Right atrium auricular region (tissue), 2 donors: ENCODE measurements at places on chromosomes 3 and 15.

DNA sequence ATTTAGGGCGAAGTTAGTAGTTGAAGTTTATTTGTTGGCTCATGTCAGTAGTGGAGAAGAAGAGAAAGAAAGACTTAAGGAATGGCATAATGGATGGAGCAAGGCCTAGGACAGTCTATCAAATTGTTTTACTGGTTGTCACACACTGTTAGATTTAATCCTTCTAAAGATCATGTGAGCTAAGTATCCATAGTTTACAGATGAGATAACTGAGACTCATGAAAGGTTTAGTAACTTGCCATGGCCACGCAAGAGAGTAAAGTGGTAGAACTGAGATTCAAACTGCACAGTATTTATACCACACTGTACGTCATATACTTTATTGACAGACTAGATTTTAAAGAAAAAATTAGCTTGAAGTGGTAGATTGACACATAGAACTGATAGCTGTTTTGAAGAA, 11.4 kb downstream of the SPRED1 start:
- no peak for DNase-seq

DNA sequence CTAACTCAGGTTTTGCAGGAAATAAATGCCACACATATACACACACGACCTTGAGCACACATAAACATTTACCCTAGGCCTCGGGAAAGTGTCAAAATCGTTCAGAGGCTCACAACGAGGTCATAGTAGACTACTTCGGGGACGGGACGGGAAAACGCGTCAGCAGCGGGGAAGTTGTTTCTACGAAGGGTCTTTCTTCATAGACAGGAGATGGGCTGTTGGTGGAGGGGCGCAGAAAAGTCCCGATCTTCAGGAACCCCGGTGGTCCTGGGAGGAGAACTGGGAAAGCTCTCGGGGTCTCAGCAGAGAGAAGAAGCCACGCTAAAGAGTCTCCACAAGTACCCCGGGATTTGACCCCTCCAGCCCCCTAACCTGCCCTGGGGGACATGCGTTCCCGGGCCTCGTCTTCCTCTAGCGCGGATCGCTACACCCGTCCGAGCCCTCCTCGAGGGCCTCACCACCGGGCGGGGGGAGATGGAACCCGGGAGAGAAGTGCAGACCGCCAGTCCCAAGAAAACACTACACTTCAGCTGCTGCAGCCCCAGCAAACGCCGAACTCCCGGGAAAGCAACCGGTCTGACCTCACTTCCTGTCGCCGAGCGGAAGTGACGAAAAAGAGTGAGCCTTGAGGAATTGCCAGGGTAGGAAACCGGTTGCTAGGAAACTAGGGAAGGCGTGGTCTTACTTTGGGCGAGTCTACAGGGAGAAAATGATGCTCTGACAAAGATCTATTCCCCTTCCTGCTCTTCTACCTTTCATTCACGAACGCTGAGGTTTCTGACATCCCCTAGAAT, at the start of gene PIK3R4:
Gene PIK3R4, minus strand, starts transcription at position 584 of the 794 bp plus-strand sequence. CDS start 1,611 bp downstream, outside the sequence.
- DNase-seq = peak; percentile 98

DNA sequence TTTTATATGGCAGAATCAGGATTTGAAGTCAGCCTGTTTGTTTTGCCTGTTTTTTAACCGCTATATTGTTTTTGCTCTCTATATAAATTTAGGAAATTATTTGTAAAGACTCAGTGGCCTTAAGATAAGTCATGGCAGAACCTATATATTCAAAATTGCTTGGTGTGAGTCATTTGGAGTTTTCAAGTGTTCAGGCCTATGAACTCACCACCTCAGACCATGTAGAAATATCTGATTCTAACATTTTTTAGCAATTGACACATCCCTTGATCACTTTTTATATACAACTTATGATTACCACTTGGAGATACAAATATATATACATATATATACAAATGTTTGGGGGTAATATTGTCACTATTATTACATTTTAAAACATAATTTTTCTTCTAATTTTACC, 95.7 kb downstream of the VGLL3 start:
- no peak for DNase-seq

- no peak for DNase-seq
These were observed 128.7 kb downstream of the DMXL2 start for GRCh38 chr15:51493892-51494291.

GRCh38 chr3:173065543-173065981, 75.5 kb downstream of the SPATA16 start:
- no peak for DNase-seq

GRCh38 chr15:28086175-28086703, 12.9 kb downstream of the OCA2 start:
- DNase-seq = peak; percentile 66

- no peak for DNase-seq
These were observed 669.0 kb downstream of the FHIT start for GRCh38 chr3:60582288-60582687.

DNA sequence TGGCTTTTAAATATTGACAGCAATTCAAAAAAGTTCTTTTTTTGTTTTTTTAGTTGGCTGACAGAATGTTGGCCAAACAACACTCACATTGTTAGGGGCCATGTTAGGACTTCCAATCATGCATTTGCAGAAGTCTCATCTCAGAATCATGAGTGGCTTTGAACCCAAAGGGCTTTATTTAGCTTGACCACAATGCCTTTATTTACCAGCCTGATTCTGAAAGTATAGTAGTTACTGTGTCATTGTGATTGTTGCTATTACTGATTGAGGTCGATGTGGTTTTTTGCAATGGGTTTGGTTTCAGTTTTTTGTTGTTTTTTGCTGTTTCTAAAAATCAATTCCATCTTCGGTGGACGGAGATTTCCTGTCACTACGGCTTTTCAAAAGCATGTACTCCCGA, 7.2 kb downstream of the GLDN start:
- DNase-seq = no peak

- no peak for DNase-seq
These were observed 87.5 kb downstream of the MINAR1 start for GRCh38 chr15:79519628-79520027.

DNA sequence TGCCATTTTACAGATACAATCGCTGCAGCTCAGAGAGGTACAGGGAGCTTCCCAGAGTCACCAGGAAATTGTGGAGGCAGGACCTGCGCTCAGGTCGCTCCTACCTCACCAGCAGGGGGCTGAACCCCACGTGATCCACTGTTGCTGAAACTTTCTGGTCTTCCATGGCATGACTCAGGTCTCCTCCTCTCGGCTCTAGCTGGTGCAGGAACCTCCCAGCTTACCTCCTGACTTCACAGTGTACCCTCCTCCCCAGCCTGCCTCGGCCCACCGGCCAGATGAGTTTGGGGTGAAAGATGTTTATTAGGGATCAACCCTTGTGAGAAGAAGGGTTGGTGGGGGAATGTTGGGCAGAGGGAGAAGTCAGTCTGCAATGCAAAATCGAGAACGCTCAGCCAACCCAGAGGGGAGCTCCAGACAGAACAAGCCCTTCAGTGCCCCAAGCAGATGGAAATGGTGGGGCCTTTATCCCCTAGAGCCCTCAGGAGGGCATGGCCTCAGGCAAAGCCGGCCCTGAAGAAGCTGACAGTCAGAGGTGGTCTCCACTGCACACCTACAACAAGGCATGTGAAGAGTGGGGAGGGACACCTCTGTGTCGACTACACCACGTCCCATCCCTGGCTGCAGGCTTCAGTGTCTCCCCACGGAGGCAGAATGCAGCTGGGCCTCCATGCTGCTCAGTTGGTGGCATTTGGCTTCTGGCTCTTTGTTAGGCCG, 118.6 kb upstream of the PRR20G start:
- DNase-seq = no peak

DNA sequence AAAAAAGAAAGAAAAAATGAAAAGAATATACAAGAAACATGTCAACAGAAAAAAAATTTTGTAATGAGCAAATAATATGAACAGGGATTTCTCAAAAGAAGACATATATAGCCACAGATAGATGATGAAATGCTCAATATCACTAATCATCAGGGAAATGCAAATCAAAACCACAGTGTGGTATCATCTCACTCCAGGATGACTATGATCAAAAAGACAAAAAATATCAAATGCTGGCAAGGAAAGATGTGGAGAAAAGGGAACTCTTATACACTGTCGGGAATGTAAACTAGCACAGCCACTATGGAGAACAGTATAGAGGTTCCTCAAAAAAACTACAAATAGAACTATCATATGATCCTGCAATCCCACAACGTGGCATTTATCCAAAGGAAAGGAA, 94.1 kb downstream of the C3orf70 start:
- DNase-seq = no peak

GRCh38 chr3:51221959-51222358, 163.1 kb upstream of the MANF start:
- DNase-seq = no peak

DNA sequence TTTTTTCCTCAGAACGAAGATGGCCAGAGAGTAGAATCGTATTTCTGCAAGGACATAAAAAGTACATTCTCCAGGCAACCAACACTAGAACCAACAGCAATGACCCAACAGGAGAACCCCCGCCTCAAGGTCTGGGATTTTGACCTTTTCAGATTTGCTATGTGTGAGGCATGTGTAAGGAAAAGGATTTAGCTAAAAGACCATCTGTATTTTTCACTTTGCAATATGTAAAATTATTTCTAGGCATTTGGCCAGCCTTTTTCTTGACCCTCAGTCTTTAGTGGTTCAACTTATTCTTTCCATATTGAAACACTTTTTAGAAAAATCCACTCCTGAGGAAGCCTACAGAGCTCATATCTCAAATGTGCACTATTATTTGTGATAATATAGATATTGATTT, 219.2 kb upstream of the GOLGA6L4 start:
- no peak for DNase-seq

DNA sequence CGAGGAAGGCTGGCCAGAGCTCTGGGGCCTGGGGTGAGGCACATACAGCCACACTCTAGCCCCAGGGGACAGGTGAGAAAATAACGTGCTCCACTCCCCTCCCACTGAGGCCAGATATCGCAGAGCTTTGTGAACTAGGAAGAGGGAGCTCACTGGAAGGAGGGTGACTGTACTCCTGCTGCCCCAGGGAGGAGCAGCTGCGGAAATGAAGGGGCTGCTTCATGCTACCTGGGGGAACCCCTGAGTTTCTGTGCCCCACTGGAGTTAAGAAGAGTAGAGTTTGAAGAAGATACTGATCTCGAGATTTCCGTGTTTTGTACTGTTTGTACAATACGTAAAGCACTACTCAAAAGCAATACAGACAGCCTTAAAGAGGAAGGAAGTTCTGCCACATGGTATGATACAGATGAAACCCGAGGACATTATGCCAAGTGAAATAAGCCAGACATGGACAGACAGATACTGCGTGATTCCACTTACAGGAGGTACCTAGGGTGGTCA, 44.6 kb downstream of the CMTM6 start:
- DNase-seq = peak; percentile 56

DNA sequence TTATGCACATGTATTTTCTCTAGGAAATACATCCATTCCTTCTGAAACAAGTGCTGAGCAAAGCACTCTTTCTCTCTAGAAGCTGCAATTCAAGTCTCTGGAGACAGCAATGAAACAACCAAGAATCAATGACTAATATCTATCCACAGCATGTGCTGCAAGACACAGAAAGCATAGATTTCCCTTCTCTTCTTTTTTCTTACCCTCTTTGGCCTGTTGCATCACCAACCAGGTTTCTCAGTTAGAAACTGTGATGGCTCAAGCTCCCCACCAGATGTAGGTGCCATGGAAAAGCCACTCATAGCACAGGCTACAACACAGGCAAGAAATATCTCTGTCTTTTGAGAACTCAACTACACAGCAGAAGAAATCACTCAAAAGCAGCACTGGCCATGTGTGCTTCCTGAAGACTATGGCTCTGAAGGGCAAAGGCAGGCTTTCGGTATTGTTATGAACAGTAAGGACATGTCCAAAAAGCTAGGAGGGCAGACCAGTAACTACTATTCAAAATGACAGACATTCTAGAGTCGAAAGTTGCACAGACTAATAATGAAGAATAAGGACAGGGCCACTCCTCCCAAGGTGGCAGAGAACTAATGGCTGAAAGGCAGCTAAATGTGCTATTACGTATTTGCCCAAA, 15.5 kb downstream of the ZDHHC3 start:
- no peak for DNase-seq

DNA sequence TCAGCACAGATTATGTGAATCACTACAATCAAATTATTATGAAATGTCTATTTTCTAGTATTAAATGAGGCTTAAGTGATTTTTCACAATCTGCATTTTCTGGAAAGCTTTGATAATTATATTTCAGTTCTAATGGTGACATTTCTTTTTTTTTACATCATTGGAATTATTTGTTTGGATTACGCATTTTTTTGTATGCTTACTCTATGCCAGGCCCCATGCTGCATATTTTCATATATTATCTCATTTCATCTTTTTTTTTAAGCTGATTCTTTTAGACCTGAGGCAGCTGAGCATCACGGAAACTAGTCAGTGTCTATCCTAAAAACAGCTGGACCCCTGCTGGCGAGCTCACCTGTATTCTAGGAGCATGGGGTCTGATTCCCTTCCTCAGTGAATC, 31.1 kb downstream of the SLCO3A1 start:
- no peak for DNase-seq

- no peak for DNase-seq
These were observed 579.3 kb upstream of the GRM7 start for GRCh38 chr3:6281662-6282061.

DNA sequence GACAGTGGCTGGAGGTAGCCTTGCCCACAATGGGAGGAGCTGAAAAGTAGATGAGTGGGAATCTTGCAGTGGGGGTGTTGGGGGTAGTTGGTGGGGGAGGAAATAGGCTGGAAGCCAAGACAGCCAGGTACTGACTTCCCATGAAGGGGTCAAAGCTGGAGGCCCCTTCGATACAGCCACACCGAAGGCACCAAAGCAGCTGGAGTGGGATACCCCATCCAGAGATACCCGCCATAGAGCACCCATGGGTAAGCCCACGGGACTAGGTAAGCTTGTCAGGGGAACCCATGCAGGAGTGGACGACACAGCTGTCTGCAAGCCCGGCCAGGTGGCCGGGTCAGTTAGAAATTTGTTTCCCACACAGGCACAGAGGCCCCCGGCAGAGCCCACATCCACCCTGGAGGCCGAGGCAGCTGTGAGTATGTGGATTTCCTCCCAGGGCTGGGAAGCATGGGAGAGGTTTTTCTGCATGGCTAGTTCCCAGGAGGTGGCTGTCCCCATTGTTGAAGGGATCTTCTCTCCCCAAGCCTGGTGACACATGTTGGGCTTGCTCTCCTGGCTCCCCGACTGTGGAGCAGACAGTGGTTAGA, 28.6 kb downstream of the PRR23E start:
- no peak for DNase-seq
